ENCODE measurements at places on chromosomes 3 and 15.

DNA sequence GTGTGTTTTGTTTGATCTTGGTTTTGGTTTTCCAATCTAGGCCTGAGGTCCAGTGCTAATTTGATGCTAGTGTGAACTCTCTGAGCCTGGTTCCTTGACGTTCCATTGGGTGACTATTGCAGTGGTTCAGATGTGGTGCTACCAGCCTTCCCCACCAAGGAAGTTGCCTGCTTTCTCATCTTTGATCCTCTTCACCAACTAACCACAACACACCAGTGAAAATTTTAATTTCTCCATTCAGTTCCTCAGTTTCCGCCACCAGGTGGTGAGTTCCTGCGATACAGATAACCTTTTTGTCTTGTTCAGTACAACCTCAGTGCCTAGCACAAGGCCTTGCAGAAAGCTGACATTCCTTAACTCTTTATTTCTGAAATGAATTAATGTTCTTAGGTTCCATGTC lies 337.4 kb upstream of the TPRG1 start:
- no peak for DNase-seq

DNA sequence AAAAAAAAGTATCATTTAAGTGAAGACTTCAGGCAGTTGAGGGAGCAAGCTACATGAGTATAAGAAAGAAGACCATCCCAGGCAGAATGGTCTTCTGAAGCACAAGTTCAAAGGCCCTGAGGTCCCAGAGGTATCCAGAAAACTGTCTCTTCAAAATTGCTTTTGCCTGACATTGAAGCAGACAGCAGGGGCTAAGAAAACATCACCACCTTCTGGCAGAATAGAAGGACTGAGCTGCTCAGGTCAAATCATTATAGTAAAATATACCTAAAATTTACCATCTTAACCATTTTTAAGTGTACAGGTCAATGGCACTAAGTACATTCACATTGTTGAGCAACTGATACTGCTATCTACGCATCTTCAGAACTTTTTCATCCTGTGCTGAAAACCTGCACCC lies 16.4 kb downstream of the GPR160 start:
- no peak for DNase-seq

DNA sequence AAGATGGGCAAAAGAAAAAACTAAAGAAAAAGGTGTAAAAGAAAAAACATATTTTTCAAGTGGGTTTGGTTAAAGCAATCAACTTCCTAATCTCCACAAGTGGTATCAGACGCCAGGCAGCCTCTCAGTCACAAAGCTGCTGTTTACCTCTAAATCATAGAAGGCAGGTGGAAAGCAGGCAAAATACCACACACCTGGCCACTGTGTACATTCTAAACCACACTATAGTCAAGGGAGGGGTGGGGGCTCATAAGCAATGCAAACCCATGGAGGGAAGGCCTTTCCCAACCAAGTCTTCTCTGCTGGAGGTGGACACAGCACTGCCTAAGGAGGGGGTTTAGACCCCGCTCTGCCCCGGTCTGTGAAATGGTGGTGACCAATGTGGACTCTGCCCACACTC lies 50.4 kb downstream of the MCF2L2 start:
- no peak for DNase-seq

- no peak for DNase-seq
These were observed 196.1 kb upstream of the P2RY1 start for GRCh38 chr3:152638707-152639450.

- no peak for DNase-seq
These were observed 2.7 kb downstream of the UQCC5 start for GRCh38 chr3:52539010-52539653.

- no peak for DNase-seq
These were observed 599.3 kb downstream of the FGF12 start for GRCh38 chr3:192128060-192128459.

GRCh38 chr15:26848498-26848897 lies 18.4 kb upstream of the GABRA5 start:
- DNase-seq = no peak

GRCh38 chr3:152458376-152459117 lies 189.8 kb downstream of the MBNL1 start:
- DNase-seq = no peak

DNA sequence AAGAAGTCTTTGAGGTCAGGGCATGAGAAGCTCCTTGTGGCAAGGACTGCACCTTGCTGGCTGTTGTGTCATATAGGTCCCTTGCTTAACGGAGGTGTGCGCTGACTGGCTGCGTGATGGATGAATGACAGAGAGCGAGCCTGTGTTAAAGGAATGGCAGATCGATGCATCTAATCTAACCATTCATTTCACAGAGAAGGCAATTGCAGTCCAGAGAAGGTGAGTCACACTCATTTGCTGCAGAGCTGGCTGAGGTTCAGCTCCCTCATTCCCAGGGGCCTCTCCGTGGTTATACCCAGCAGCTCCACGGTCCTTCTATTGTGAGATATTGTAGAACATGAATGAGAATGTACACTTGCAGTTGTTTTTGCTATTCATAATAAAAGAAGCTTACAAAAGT lies 289.3 kb downstream of the EPHB1 start:
- DNase-seq = no peak

DNA sequence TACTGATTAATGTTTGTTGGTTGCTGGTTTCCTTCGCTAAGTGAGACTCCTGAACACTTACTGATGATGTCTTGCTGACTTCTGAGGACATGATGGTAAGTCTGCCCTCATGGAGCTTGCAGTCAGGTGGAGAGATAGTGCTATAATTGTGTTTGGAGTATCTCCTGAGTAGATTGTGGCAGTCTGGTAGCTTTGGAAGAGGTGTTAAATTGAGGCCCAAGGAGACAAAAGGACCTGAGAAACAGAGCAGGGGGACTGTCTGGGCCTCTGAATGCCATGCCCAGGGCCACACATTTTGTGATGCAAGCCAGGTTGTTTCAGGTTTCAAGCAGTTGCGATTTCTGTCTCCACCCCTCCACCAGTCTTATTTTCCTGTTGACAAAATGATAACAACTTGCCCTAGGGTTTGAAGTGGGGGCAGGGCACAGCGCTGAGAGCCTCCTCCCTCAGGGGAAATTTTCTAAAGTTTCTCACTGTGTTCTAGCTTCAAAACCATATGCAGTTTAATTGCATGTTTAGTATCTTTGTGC lies 16.7 kb downstream of the SMAD3 start:
- no peak for DNase-seq

- no peak for DNase-seq
These were observed 13.2 kb downstream of the ADAMTS9 start for GRCh38 chr3:64674591-64675076.

GRCh38 chr3:16550676-16551341 lies 37.3 kb upstream of the RFTN1 start:
- DNase-seq = peak; percentile 84

DNA sequence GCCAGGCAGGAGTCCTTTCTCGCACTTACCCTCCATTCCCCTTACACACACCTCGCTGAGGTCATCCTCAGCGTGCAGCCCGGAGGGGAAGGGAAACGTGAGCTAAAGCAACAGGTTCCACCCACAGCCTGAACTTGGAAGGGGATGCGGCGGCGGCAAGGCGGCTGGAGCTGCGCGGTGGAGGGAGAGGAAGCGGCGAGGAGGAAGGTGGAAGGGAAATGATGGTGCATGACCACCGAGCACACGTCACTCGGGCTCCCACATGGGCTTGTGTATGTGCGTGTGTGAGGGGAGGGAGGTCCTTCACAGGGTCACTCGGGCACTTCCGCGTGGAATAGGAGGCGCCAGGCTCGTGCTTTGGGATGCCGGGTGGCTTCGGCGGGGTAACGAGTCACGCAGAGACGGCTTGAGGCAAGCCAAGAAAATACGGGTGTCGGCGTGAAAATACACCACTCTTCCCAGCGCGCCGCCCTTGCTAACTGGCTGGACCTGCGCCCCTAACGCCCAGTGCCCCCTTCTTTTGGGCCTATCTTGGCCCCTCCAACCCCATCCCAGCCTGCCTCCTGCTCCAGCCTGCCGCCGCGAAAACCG lies 225.5 kb upstream of the IL12A start:
- DNase-seq = no peak
